Cortex of kidney (tissue), 1 donor: ENCODE measurements at places on chromosomes 12 and 14.

GRCh38 chr12:79658221-79658620, 32.5 kb downstream of the PAWR start:
- no peak for DNase-seq

DNA sequence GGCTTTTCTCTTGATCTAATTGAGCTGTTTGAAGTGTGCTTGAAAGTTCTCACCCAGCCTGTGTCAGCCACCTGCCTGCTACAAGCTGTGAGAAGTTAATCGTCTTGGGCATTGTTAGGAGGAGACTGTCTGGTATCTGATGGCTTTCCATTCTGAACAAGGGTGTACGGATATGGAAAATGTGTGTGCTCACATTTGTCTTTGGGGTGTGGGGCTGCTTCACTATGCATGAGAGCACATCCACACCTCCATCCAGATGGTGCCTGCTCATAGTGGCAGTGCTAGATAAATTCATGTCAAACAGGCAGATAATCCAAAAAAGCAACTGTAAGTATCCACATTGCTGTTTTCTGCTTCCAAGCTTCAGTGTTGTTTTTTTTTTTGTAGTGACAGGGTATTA, 462.2 kb downstream of the DIO2 start:
- no peak for DNase-seq

DNA sequence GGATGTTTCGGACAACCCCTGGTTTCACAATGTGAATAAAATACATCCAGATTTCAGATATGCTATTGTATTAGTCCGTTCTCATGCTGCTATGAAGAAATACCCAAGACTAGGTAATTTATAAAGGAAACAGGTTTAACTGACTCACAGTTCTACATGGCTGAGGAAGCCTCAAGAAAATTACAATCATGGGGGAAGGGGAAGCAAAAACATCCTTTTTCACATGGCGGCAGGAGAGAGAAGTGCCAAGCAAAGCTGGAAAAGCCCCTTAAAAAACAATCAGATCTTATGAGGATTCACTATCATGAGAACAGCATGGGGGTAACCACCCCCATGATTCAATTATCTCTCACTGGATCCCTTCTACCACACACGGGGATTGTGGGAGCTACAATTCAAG, 451.7 kb downstream of the MDGA2 start:
- no peak for DNase-seq

- no peak for DNase-seq
Measured at GRCh38 chr14:50922803-50923202, 21.5 kb downstream of the PYGL start.

DNA sequence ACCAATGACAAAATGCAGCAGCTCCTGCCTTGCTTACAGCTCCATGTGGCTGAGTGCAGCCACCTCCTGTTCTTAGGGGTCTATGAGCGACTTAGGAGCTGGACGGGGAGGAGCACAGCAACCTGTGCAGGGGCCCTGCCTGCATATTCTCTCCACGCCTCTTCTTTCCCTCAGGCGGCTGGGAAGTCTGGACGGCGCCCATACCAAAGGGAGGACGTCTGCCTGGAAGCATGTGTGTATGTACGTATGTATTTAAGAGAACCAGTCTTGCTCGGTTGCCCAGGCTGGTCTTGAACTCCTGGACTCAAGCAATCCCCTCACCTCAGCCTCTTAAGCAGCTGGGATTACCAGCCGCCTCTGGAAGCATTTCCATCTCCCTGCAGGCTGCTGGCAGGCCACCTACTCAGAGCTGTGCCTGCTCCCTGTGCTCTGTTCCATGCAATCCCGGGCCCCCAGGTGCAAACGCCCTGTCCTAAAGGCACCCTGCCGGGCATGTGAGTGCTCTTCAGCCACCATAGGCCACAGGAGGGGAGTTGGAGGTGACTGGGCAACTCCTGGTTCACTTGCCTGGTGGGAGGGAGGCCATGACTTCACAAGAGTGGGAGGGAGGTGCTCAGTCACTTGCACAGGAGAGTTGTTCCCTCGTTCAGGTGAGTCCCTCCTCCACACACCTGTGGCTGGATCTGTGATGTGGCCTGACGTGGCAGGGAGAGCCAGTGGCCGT, 44.3 kb downstream of the KCNA5 start:
- no peak for DNase-seq

- no peak for DNase-seq
Measured at GRCh38 chr12:48990552-48990951, 8.6 kb downstream of the DDN start.

DNA sequence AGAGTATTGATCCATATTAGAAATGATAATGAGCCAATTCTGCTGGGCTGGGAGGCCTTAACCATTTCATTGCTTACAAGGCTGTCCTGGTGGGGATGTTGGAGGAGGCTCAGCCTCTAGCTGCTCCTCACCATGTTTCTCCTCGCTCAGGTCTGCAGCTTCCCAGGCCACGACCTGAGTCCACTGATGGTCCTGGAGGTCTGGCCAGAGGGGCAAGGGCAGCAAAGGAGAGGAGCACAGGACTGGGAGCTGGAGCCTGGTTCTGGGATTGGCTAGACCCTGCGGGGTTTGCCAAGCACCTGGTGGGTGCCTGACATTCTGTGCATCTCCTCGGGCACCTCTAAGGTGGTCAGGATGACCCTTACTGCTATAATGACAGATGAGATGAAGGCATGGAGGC, 92.6 kb downstream of the KIF26A start:
- DNase-seq: no peak

DNA sequence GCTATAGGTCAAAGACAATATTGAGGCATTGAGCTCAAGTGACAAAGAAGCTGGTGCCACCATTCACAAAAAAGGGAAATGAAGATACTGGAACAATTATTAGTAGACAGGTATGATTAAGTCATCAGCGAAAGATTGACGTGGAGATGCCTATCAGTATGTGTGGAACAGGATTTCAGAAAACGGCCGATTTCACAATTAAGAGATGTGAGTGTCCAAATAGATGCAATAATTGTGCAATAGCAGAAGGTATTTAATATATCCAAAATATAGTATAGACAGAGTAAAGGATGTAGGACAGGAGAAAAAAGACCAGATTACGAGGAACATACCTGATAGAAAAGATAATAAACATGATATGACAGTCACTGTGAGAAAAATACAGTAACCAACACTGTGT, 433.1 kb downstream of the C12orf50 start:
- no peak for DNase-seq

DNA sequence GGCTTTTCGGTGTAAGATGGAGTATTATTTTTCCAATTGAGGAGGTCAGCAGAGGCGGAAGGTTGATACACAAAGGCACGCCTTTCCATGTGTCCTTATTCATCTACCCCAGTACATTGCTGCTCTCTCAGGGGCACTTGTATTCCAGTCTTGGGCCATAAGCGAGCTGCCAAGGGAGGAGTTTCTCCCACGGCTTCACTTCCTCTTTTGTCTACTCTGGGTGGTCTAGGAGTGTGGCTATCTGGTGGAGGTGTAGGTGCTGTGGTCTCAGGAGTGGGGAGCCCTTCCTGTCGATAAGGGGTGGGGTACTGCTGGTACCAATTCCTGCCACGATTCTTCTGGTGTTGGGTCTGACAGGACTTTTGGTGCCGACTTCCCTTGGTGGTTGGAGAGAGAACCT, 73.4 kb downstream of the GAS2L3 start:
- no peak for DNase-seq

GRCh38 chr14:81681541-81681940, 147.9 kb upstream of the SEL1L start:
- no peak for DNase-seq

DNA sequence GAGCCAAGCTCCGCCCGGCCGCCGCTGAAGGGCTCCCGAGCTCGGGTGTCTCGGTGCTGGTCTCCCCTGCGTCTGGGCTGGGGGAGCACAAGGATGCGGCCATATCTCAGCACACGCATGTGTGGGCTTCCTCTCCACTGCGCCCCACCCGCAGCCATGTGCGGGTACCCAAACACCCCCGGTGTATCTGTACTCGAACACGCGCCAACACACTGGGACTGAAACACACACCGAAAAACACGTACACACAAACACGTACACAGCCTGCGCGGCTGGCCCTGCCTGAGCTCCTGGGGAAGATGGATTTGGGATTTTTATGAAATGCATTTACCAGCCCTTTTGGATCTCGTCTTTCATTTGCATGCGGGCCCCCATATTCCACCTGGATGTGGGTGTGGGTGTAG, 897 bp upstream of the TBX3 start:
- DNase-seq: no peak
